GF-D8 (cell line): ENCODE measurements at places on chromosomes 13 and 19.

DNA sequence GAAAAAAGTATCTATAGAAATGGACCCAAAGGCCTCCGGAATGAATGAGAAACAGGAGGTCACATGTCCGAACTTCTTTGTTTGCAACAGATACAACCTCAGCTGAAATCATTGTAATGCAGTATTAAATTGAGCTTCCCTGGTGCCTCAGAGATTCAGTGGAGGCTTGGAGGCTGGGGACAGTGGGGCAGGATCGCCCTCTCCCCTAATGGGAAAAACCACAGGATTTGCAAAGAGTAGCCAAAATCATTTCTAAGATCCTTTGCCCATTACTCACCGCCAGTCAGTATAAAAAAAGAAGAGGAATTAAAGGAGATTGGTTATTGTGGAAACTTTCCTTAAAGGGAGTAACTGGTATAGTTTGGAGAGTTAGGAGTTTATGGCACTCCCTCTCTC, 30.4 kb upstream of the IRS2 start:
- no peak for DNase-seq

- no peak for DNase-seq
Observed at GRCh38 chr13:41401366-41401765, 56.0 kb upstream of the RGCC start.

DNA sequence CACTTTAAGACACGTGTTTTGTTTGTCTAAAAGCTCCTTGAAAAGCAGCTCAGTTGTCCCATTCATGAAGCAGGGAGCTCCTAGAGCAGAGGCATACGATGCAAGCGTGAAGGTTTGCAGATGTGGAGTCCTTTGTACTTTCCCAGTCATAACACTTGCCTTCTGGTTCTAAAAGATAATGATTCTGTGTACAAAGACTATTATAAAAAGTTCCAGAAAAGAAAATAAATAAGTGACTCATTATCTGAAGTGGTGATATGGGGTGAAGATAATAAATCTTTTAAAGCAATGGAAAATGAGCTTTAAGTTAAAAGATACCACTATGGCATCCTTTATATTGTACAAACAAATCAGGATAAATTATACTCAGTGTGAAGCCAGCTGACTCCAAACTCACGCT, 569.9 kb downstream of the MYO16 start:
- no peak for DNase-seq

GRCh38 chr13:99434258-99434788, 66.9 kb upstream of the TM9SF2 start:
- no peak for DNase-seq

GRCh38 chr13:95608640-95609323, 35.7 kb downstream of the DZIP1 start:
- no peak for DNase-seq

DNA sequence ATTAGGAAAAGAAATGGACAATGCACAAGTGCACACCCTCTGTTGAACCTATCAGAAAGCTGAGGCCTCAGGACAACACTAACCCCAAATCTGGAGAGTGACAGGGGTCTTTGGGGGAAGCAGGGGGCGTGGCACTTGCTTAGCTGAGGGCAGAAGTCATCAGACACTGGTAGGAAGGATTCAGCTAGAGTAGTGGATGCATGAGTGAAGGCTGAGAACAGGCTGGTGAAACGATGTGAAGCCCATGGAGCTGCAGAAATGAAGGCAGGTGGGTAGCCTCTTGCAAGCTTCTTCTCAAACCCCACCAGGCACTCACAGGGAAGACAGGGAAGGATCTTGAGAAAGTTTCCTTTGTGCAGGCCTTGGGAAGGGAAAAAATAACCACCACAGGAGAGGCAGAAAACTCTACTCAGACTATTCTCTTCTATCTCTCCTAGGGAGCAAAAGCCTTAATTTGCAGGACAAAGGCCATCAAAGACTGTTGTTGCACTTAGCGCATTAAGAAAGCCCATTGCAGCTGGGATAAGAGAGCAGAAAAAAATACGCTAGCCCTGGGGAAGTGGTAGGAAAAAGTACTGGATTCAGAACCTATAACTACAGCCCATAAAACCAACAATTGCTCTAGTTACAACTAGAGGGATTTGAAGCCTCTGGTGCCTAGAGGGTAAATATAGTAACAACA, 193.3 kb upstream of the ZNF536 start:
- no peak for DNase-seq

- DNase-seq, result no peak
Observed at GRCh38 chr19:35332817-35333216, 3.8 kb downstream of the CD22 start.

GRCh38 chr19:32168606-32169005, 176.8 kb upstream of the ZNF507 start:
- DNase-seq, result no peak

- DNase-seq, result no peak
Observed at GRCh38 chr13:29508876-29509252, 86.6 kb downstream of the SLC7A1 start.

- no peak for DNase-seq
Observed at GRCh38 chr13:36030670-36031331, 100.4 kb downstream of the DCLK1 start.

DNA sequence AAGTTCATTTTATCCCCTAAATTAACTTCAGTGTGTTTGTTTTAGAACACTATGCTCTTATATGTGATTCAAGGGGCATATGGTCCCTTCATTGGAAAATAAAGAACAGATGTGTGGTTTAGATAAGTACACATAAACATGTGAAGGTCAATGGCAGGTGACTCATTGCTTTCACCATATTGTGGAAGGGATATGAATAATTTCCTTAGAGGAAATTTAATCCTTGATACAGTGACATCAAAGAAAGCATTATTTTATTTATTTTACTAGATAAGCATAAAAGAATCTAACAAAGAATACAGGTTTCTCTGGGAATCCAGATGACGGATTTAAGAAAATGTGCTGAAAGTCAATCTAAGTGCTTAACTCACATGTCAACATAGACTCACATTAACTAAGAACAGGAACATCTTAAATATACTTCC, 373.5 kb downstream of the KCTD12 start:
- no peak for DNase-seq

- DNase-seq, result no peak
Observed at GRCh38 chr13:66378894-66379293, 851.2 kb downstream of the PCDH9 start.

- DNase-seq, result no peak
Observed at GRCh38 chr13:97548138-97548537, 114.2 kb downstream of the RAP2A start.

- no peak for DNase-seq
Observed at GRCh38 chr13:112133499-112134390, 66.8 kb downstream of the SOX1 start.

GRCh38 chr13:79407349-79407979, 1.4 kb upstream of the RBM26 start:
- DNase-seq, result peak; percentile 18

- peak; percentile 19 for DNase-seq
Observed at GRCh38 chr19:4722671-4723594, 709 bp downstream of the DPP9 start.

- no peak for DNase-seq
Observed at GRCh38 chr19:15300533-15301197, 31.7 kb downstream of the BRD4 start.

GRCh38 chr19:50601407-50602088, 33.3 kb upstream of the LRRC4B start:
- DNase-seq, result no peak

GRCh38 chr13:94761407-94761806, 49.1 kb upstream of the SOX21 start:
- DNase-seq, result no peak

GRCh38 chr13:59398127-59398526, 765.6 kb downstream of the DIAPH3 start:
- no peak for DNase-seq

- DNase-seq, result no peak
Observed at GRCh38 chr19:8488365-8488764, 14.1 kb downstream of the PRAM1 start.

GRCh38 chr19:39765091-39766076, 13.3 kb upstream of the LEUTX start:
- DNase-seq, result no peak

- DNase-seq, result no peak
Observed at GRCh38 chr13:112839356-112840105, 129.5 kb upstream of the MCF2L start.

GRCh38 chr13:33183431-33184111, 102.0 kb downstream of the STARD13 start:
- DNase-seq, result no peak

GRCh38 chr19:54160854-54161253, 1.3 kb upstream of the LENG1 start:
- no peak for DNase-seq

GRCh38 chr13:80921541-80921940, 580.6 kb upstream of the SPRY2 start:
- no peak for DNase-seq

DNA sequence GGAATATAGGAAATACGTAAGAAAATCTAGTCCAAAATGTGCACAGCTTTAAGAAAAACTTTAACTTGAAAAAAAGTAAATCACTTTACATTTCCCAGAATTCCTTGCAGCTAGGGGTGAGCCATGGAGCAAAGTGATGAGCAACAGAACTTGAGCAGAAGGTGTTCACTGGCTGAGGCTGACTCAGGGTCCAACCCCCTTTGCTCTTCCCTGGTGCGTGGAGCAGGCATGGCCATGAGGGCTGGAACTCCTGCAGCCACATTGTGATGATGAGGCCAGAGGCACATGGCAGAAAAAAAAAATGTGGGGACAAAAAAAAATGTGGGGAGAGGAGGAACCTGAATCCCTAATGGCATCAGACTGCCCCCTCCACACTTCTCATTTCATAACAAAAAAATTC, 9.9 kb upstream of the PLA2G4C start:
- DNase-seq, result no peak

GRCh38 chr19:33267706-33268105, 34.6 kb downstream of the CEBPA start:
- peak; percentile 53 for DNase-seq

GRCh38 chr19:19269952-19270694, 3.0 kb downstream of the TM6SF2 start:
- DNase-seq, result no peak

DNA sequence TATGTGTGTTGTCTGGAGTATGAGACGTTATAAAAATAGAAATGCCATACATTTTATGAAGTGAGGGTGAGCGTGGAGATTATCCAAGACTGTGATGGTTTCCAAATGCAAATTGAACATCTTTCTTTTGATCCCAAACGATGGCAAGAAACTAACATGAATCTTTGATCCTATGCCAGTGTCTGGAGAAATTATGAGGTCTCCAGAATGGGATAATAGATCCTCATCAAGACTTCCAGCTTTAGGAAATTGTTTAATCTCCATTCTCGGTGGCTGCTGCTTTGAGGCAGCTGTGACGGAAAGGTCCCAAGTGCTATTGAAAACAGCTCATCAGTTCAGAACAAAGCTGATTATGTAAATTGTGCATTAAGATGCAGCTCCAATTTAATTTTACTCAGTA, 30.8 kb downstream of the CBY2 start:
- no peak for DNase-seq

DNA sequence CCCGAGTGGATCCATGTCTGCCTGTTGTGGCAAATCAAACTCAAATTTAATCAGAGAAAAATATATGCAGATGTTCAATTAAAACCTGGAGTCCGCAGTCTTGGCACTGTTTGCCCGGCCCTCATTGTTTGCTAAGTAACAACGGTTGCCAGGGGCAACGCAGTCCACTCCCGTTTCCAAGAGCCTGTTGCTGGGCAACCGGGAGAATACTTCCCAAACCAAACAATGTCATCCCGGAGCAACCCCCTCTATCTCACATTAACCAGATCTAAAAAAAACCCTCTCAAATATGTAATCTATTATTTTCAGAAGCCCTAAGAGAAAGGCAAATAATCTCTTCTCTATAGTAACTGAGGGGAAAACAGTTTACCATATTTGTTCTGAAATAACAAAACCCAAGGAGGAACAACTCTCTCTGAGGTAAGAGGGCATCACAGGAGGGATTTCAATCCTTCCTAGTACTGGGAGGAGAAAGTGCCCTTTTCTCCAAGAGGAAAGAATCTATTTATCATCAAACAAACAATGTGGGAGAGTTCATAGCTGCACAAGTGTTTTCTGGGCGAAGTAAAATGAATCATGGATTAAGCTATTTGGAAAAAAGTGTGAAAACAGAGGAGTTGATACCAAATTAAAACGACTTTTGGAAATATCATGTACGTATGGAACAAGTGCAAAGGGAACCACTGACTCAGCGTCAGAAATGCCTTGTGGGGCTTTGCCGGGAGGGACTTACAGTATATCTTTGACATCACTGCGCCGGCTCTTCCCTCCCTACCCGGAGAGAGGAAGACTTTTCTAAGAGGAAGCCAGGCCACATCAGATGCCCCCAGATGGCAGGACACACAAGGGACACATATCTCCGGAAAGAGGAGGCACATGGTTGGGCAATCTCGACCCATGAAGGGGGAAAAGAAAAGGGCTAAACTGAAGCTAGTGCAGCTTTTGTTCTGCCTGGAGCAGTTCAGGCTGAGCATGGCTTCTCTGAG, 43.3 kb downstream of the RFX2 start:
- DNase-seq, result peak; percentile 85

DNA sequence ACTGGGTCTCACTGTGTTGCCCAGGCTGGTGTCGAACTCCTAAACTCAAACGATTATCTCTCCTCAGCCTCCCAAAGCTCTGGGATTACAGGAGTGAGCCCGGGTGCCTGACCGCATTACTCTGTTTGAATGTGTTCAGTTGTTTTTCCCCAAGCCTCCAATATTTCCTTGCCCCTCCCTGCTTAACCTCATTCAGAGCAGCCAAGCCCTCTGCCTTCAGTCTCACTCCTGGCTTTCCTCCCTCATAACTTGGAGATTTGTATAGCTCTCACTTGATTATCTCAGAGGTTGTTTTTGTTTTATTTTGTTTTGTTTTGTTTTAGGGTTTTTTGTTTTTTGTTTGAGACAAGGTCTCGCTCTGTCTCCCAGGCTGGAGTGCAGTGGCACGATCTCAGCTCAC, 11.4 kb downstream of the EPHX3 start:
- no peak for DNase-seq

DNA sequence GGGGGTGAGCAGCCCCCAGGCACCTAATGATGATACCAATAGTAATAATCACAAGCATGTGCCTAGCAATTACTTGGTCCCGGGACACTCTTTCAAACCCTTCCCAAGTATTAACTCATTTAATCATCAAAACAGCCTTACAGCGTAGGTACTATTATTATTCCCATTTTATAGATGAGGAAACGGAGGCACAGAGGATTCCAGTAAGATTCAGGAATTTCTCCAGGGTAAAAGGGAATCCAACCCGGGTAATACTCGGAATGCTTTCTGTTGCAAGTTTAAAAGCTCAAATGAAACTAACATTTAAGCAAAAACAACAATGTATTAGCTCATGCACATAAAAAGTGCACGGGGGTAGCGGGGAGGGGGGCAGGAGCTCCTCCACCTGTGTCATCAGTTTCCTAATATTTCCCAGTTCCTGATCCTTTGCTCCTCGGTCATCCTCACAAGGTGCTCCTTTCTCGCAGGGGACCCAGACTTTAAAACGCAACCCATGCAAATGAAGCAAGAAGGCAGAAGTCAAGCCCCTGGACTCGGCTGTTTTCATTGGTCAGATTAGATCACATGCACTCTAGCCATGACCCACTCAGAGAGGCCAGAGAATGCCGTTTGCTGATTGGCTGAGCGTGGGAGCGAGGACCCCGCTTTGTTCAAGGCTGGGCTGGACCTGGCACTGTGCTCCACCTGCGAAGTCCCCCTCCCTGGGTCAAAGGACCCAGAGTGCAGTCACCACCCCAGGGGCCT, 38.3 kb upstream of the C19orf12 start:
- DNase-seq, result no peak
